Forelimb muscle (tissue), 1 donor: ENCODE measurements at places on chromosomes 2 and 18.
A peak's percentile ranks its signal among the peaks of the same experiment; 100 is the strongest.

DNA sequence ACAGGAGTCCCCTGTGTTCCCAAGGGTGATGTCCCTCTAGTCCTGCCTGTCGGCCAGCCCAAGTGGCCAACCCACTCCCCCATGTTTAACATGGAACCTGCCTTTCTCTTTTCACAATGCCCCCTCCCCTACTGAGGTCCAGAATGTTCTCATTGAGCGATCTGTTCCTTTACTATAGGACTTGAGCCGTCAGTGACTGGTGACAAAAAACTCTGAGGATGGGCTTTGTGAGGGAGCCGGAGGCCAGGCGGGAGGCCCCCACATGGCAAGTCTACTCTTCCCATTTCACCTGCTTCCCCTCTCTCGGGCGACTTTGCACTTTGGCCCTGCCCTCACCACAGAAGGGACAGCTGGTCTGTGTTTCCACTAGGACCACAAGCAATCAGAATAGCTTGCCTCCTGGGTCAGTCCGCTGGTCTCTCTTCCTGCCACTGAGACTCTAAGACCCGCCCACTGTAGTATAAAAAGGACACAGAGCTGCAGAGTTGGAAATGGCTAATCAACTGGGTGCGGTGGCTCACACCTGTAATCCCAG is 146.5 kb upstream of the RAB12 start:
- DNase-seq, result no peak

DNA sequence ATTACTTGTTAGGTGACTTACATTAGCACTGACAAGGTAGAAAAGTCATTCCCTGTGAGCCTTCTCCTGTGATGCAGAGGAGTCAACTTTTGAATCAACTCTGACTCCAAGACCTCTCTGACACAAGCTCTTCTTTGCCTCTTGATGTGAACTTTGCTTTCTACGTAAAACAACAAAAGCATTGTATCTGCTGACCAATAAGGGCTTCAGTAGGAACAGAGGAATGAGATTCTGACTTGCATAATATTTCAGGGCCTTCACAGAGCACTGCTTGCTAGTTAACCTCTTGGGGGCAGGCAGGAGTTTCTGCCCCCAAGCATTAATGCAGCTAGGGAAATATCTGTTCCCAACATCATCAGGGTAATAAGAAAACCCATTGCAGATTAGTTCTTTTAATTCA is 791.5 kb downstream of the BCL11A start:
- DNase-seq, result no peak

- DNase-seq, result no peak
Measured at GRCh38 chr2:235126768-235127167, 175.0 kb downstream of the SH3BP4 start.

DNA sequence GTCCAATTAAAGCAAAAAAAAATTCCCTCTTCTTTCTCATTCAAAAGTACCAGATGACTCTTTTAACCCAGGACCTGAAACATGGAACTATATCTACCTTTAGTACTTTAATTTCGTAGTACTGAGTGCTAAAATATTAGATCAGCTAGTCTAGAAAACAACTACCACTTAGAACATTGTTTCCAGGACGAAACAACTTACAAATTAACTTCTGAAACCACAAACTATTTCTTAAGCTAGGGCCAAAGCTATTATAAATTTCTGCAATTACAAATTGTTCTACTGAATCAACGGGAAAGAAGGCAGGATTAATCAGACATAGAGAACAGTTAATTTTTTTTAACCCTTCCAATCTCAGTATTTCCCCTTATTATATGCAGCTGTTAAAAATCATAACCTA is 39.9 kb downstream of the DARS1 start:
- no peak for DNase-seq

GRCh38 chr2:96869822-96870625 is at the start of gene SEMA4C:
Gene SEMA4C, minus strand, starts transcription at chr2:96870080. Its CDS starts 2,194 bp downstream, at chr2:96867886.
- DNase-seq, result no peak

- DNase-seq, result no peak
Measured at GRCh38 chr2:26562811-26563645, 78.1 kb downstream of the CIB4 start.

DNA sequence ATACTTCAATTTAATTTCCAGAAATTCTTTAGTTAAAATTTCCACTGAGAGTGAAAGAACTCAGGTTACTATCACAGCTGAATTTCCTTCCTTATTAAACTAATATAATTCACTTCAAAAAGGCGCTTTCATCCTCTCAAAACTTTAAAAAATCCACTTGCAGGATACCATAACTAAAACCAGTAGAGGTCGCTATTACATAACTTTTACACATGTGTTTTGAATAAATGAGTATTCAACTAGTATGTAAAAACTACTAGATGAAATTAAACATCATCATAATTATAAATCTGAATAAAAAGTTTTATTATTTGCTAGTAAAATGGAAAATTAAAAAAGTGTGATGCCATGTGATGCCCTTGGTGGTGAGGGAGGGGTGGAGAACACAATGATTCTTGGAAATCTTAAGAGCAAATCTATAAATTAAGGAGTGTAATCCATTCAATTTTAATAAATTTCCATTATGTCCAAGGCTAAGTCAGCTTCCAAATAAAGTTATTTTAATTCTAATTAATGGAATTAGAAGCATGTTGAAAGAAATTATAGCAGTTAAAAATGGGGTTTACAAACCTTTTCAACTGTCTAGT is 61.4 kb downstream of the SOS1 start:
- DNase-seq, result peak; percentile 29

GRCh38 chr2:27148801-27149439 is at the start of gene TCF23:
Gene TCF23, plus strand, starts transcription at chr2:27149004. Its CDS starts 130 bp downstream, at chr2:27149134.
- no peak for DNase-seq

DNA sequence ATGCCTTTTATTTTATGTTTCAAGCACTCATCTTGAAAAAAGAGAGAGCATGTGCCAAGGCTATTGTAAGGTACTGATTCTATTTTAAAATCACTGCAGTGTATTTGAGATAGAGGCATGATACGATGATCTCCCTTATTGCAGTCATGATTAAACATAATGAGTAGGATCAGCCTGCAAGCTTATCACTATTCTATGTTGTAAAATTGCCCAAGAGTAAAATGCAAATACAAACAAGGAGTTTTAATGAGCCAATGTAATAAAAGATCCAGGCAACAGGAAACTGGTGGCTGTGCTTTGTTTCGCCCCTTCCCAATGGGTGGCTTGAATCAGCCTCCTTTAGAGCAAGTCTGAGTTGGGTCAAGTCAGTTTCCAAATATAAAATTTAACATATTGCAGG is 116.4 kb upstream of the RBMS1 start:
- no peak for DNase-seq

DNA sequence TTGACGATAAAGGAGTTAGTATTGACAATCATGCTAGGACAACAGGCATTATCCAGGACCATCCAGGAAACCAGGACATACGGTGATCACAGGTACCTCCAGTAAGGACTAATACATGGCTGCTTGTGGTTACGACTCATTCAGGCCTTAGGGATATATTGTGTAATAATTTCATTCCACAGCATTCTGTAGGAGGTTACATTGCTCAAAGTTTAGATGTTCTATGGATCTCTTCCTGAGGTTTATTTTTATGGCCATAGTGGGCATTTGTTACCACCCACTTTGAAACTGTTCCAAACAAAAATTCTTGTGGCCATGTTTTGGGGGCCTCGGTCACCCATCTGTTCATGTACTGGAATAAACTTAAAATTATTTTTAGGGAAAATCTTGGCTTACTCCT is 431.6 kb downstream of the METTL4 start:
- DNase-seq, result no peak

DNA sequence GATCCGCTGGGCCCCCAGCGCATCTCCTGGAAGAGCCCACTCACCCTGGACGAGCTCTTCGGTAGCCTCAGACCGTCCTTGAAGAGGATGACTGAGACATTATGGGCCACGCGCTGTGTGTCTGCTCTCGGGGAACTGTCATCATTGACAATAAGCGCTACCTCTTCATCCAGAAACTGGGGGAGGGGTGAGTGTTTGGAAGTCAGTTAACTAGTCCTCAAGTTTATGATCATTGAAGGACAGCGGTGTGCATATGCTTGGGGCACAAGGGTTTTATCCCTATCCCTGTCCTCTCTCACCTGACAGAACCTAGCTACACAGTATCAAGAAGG is 586 bp downstream of the STK16 start:
- DNase-seq, result no peak

- no peak for DNase-seq
Measured at GRCh38 chr2:204947405-204947804, 402.1 kb downstream of the PARD3B start.

DNA sequence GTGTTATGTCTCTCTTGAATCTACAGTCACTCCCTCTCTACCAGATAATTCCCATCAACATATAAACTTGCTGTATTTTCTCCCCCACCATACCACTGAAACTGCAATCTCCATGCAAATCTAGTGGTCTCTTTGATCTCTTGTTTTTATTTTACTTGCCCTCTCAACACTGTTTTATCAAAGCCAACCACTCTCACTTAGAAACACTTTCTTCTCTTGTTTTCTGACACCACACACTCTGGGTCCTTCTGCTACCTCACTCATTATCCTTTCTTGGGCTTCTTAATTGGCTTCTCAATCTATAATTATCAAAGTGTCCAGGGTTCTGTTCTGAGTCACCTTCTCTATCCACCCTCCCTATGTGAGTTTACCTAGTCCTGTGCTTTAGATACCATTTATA is 2.0 kb upstream of the MCFD2 start:
- DNase-seq, result no peak

DNA sequence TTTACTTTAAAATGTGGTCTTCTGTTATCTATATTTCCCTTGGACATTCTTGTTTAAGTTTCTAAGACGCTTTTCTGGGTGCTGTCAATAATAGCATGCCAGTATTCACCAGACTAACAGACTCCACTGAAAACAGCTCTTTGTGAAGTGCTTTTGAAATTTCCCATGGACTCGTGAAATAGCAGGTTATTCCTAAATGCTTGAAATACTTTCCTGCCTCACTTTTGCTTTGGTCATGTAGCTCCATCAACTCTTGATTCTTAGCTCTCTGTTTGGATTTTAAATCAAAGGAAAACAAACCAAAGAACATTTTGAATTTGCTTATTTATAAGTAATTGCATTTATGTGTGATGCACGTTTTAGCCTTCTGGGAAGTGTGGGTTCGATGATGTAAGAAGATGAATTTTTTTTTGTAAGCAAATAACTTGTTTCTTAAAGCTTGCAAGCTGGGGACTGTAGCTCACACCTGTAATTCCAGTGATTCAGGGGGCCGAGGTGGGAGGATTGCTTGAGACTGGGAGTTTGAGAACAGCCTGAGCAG is 147.8 kb downstream of the WDSUB1 start:
- DNase-seq, result no peak

GRCh38 chr2:23636426-23636825 is 251.4 kb downstream of the KLHL29 start:
- no peak for DNase-seq

- DNase-seq, result no peak
Measured at GRCh38 chr2:194252127-194252526, 1404.9 kb upstream of the SLC39A10 start.

- no peak for DNase-seq
Measured at GRCh38 chr18:3457261-3457724, 7.3 kb downstream of the TGIF1 start.

DNA sequence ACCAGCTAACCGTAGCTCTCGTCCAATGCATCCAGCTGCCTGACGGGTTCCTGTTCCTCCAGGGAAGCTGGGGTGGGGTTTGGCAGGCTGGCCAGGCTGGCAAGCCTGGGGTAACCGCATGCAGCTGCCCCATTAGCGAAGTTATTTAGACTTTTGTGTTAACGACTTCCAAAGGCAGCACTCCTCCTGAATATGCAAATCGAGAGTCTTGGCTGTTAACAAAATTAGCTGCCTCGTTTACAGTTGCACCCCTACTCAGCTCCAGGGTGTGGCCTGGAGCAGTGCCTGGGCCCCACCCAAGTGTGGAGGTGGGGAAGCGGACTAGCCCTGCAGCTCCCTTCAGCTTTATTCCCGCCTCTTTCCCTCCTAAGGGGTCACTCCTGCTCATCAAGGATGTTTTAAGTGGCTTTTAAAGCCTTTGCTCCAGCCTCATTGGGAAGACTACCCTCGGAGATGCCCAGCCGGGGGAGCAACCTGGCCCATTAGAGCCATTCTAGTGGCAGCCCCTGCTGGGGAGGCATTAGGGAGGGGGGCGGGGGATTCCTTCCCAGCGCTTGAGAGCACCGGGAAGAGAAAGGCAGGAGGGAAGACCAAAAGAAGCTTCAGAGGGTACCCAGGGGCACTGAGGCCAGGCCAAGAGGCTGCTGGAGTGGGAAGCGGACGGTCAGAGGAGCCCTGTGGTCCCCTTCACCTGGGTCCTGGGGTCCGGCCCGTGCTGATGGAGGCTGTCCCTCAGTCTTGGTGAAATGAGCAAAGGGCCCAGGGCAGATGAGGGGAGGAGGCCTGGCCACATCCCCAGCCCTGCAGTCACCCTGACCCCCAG is 204.1 kb downstream of the CELF4 start:
- DNase-seq, result no peak
